ENCODE measurements at places on chromosomes 3 and 15.

DNA sequence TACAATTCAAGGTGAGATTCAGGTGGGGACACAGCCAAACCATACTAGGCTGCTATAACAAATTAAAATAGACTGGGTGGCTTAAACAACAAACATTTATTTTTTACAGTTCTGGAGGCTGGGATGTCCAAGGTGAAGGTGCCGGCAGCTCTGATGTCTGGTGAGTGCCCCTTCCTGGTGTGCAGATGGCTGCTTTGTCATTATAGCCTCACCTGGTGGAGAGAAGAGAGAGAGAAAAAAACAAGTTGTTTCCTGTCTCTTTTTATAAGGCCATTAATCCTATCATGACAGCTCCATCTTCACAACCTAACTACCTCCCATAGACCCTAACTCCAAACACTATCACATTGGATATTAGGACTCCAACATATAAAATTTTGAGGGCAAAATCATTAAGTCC lies 279.7 kb downstream of the ZIC1 start:
- DNase-seq, result no peak

GRCh38 chr15:69357773-69358771 lies 56.1 kb upstream of the KIF23 start:
- peak; percentile 31 for DNase-seq

GRCh38 chr15:89332446-89332845 lies 2.2 kb downstream of the POLG start:
- no peak for DNase-seq

DNA sequence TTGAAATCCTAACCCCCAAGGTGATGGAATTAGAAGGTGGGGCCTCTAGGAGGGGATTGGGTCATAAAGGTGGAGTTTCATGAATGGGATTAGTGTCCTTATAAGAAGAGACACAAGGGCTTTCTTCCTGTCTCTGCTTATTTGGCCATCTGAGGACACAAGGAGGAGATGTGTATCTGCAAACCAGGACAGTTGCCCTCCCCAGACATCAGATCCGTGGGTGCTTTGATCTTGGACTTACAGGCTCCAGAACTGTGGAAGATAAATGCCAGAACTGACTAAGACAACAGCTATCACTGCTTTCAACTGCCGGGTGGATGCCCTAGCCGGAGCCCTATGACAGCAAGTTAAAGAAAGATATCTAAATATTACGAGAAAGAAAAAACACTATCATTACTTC lies 94.4 kb downstream of the CHRNA7 start:
- DNase-seq, result no peak

DNA sequence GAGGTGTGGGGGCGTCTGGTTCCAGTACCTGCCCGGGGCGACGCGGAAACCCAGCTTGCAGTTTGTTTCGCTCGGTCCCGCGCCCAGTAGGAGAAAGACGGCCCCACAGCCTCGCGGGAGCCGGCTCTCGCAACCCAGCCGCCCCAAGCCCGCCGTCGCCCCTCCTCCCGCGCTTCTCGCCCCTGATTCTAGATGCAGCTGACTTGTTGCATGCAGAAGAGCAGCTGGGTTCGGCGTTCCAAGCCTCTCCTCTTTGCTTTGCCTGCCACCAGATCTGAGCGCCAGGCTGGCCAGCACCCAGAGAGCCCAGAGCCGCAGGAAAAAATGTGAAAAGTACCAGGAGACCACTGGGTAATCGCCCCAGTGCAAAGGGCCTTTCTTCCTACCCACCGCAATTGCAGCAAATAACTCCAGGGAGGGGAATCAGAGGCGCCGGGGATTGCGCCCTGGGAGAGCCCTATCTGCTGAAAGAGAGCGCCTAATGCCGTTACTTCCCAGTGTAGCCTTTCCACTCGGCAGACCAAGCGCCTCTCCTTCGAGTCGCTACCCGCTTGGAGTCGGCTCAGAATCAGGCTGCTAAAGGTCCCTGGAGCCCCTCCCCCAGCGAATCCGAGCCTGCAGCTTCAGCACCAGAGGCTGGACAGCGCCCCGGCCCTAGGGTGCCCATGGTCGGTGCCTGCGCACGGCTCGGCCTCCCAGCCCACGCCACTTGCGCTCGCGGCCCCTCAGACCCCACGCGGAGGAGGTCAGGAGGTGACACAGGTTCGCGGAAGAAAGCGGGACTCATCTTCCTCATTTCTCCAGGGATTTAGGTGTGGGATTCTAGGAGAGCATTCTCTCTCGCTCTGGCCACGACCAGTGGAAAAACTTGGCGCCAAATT lies 15.7 kb upstream of the AEN start:
- DNase-seq, result no peak

- no peak for DNase-seq
Observed at GRCh38 chr3:29214009-29214658, 66.7 kb upstream of the RBMS3 start.

GRCh38 chr3:102570511-102570910 lies 135.7 kb downstream of the ZPLD1 start:
- no peak for DNase-seq

DNA sequence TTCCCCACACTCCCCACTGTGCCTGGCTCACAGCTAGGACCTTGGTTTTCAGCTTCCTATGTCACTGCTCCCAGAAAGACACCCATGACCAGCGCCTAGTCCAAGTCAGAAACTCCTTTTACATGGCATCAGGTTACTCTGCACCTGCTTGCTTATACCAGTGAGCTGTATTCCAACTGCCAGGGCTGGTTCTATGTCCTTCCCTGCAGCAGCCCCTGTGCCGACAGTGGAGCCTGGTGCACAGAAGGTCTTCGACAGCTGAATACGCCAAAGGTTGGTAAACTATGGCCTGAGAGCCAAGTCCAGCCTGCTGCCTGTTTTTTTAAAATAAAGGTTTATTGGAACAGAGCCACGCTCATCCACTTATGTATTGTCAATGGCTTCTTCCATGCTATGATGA lies 102.5 kb downstream of the IQSEC1 start:
- no peak for DNase-seq

GRCh38 chr15:70235347-70235746 lies 137.6 kb upstream of the TLE3 start:
- no peak for DNase-seq

GRCh38 chr3:114411811-114412803 lies 118.3 kb downstream of the TIGIT start:
- no peak for DNase-seq
